Adipocyte (in vitro differentiated cells): ENCODE measurements at places on chromosomes 5 and 9.
A peak's percentile ranks its signal among the peaks of the same experiment; 100 is the strongest.

DNA sequence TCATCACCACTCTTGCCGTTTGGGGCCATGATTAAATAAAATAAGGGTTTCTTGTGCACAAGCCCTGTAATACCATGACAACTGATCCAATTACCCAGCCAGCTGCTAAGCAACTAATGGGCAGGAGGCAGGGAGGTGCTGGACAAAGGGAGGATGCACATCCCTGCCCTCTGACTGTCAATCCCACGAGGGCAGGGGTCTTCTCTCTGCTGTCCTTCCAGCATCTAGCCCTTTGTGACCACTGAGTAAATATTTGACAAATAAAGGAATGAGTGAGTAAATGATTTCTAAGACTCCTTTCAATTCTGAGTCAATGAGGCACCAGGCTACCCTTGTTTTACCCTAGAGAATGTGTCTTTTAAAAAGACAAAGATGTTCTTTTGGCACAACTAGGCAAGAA, 247.1 kb downstream of the SYK start:
- no peak for DNase-seq

- DNase-seq: no peak
These were observed 646.1 kb upstream of the SEMA6A start for GRCh38 chr5:117220730-117221129.

GRCh38 chr9:100099722-100100042, 639 bp downstream of the INVS start:
- no peak for DNase-seq

DNA sequence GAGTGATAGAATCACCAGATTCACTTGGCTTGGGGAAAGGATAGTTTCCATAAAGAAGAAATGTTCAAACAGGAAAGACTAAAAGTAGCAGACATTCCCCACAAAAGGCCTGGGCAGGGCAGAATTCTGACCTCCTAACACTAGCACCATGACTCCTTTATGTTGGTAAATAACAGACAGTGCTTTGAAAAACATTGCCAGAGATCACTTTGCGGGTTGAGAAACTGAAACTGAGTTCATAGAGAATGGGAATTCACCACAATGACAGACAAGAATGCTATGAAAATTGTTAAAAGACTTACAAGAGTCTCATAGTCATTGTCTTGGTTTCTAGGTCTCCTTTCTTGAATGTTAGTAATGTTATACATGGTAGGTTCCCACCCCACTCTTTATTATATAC, 172.5 kb upstream of the GLRA1 start:
- no peak for DNase-seq

DNA sequence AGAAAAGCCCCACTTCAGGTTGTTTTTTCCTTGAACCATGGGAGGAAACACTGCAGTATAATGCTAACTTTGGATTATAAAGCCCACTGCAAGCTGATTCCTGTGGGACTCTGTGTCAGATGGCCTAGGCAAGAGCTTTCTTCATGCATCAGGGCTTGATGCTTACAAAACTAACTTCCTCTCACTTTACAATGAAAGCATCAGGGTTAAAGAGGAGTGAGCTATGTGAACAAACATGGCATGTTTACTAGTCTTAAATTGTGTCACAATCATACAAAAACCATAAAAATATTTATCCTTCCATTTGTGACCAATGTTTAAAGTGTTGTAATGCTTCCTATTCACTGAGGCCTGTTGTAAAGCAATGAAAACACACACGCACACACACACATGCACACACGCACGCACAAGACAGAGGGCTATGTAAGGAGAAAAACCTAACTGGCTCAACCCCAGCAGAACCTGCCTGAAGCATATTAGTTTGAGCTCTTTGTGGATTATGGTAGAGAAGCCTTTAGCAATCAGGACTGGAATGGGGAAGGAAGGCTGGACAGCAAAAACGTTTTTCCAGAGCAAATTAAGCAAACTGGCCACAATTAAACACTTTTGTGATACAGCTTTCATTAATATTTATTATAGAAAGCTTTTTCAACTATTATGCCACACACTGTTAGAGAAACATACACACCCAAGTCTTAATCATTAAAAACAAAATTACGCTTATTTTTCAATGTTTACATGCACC, 122.2 kb downstream of the AUH start:
- peak; percentile 14 for DNase-seq

- DNase-seq: no peak
These were observed 67.1 kb upstream of the SSBP2 start for GRCh38 chr5:81817980-81818379.

DNA sequence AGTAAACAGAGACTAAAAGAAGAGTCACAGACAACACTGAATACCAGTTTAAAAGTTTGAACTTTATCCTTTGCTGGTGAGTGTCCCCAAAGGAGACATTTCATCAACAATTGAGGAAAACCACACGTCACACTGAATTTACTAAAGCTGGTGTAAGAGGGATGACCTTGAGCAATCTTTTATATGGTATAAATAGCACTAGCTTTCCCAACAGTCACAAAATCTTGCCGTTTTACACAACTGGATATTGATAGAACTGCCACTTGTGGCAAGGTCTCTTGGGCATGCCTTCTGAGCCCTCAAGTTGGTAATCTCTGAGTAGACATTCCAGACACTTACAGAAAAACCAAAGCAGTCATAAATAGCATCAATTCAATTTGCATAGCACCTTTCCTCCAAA, 311.5 kb upstream of the TARS1 start:
- peak; percentile 73 for DNase-seq

DNA sequence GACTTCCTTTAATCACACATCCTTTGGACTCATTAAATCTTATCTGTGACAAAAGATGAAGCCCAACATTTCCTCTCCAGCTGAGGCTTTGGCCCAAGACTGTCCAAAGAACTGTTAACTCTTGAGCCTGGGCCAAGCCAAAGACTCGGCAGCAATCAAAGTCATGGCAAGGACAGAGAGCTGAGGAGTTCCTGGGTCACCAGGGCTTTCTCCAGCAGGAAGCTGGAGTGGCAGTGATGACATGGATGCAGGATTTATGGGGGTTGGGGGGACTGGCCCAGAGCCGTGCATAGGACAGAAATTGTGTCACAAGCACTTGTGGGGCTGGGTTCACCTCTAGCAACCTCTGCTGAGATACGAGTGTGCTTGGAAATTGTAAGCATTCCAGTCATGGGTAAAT, 440.3 kb downstream of the PLK2 start:
- DNase-seq: no peak

DNA sequence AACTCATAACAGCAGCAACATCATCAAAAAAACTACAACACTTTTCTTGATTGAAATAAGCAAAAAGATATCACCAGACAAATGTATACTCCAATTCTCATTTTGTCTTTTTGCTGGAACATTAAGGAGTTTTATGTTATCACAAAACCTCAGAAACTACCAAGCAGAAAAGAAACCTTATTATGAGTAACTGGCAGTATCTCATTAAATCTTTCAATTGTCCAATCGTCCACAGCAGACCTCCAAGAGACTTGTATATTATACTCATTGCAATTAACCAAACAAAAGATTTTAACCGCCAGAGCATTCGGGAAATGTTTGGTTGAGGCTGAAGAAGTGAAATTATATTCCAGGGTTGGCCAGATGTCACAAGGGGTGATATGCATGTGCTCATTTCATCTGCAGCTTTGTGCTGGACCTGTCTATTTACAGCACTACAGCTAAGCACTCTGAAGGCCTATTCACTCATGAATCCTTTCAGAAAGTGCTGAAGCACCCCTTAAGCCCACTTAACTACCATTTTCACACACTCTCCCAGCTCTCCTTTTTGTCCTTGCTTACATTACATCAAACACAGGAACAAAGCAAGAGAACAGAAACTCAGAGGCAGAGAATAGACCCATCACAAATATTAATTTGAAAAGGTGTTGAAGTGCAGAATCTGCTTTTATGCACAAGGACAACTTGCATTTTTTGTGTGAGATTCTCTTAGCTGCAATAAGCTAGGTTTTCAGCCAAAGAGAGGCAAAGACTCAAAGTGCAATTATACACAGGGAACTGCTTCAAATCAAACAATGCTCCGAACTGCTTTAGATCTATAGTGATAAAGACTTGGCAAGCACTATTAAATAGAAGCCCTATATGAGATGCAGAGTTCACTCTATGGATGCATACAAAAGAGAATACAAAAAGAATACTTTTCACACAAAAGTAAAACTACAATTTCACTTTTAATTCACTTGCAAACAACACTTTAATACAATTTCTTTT, 150.4 kb upstream of the POU5F2 start:
- DNase-seq: peak; percentile 23

DNA sequence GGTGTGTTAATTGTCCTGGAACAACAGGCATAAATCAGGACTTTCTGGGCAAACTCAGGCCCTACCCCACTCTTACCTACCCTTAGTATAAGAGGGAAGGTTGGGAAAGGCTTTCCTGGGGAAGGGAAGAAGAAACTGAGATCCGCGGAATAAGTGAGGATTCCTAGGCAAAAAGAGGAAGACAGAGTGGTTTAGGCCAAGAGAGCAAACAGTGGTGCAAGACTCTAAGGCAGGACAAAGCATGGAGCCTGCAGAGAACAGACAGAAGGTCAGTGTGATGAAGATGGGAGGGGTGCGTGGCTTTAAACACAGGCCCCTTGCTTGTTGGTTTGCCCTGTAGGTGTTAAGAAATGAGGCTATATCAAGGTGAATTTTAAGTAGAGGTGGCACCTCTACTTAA, 69.4 kb downstream of the TMC1 start:
- no peak for DNase-seq

DNA sequence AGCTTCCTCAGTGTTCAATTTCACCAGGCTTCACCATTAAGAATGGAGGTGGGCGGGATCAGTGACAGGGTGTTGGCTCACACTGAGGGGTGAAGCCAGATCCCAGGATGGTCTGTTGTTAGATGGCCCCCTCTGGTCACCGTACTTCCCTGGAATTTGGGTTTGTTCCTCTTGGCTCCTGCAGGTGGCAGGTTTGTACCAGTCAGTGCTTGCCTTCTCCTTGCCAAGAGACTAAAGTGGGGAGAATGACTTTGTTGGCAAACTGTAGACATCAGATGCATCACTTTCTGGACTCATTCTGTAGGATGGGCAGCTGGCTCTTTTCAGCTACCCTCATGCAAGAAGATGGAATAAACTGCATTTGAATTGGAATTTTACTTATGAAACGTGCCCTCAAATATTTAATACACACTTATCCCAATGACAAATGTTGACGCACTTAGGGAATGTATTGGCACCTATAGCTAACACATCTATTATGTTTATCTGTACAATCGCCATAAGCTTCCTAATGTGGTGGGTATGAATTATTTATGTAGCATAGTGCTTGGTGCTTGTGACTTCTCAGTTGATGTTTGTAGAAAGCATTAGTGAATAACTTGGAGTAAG, 31.4 kb upstream of the ANKRD55 start:
- DNase-seq: peak; percentile 40

DNA sequence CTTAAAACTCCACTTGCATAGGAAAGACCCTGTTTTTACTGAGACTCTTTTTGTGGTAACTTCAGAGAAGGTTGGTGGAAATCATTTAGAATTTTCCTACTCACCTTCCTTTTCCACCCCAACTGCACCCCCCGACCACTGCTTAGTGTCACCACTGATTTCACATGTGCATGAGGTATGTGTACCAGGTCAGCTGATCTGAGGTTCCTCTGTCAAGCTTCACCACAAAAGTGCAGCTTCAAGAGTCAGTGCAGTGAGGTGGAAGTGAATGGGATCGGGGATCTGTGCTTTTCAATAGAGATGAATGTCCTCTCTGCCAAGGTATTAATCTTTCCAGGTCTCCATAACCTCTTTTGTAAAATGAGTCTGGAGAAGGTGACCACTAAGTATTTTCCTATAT, 260.5 kb upstream of the WWC1 start:
- DNase-seq: no peak

GRCh38 chr5:137320056-137321045, 178.8 kb downstream of the SPOCK1 start:
- peak; percentile 85 for DNase-seq

- DNase-seq: no peak
These were observed 207.2 kb upstream of the RFX3 start for GRCh38 chr9:3733039-3733408.

DNA sequence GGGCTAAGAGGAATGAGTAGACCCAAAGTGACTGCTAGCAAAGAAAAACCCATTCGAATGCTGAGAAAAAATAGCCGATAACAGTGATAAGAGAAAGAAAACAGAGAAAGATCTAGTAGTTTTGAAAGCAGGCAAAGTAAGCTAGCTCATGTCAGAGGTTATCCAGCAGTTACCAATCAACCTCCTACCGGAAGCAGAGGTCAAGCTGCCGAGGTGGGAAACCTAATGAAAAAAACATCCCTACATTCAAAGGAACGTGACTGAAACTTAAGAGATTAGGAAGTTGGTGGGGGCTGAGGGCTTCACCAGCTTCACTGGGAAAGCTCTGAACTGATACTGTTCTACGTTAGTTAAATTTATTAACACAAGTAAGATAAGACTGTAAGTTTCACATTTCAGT, 32.6 kb downstream of the SSBP2 start:
- DNase-seq: no peak

GRCh38 chr5:3220201-3220600, 375.4 kb upstream of the IRX1 start:
- no peak for DNase-seq

- DNase-seq: no peak
These were observed 300.0 kb downstream of the YTHDC2 start for GRCh38 chr5:113813466-113813865.

DNA sequence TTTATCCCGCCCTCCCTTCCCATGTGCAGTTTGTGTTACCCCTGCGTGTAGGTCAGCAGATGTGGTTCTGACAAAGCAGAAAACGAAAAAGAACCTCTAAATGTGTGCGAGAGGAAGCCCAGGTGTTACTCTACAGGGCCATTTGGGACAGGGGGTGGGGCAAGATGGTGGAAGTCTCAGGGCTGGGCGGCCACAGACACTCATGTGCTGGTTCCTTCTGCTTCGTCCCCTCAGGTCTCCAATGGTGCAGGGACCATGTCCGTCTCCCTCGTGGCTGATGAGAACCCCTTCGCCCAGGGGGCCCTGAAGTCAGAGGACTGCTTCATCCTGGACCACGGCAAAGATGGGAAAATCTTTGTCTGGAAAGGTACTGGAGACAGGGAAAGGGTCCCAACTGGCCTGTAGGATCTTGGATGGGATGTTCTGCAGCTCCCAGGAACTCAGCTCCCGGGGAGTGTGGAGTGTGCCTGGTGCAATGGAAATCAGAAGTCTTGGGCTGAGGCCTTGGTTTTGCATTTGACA, 49.0 kb downstream of the GSN start:
- no peak for DNase-seq

DNA sequence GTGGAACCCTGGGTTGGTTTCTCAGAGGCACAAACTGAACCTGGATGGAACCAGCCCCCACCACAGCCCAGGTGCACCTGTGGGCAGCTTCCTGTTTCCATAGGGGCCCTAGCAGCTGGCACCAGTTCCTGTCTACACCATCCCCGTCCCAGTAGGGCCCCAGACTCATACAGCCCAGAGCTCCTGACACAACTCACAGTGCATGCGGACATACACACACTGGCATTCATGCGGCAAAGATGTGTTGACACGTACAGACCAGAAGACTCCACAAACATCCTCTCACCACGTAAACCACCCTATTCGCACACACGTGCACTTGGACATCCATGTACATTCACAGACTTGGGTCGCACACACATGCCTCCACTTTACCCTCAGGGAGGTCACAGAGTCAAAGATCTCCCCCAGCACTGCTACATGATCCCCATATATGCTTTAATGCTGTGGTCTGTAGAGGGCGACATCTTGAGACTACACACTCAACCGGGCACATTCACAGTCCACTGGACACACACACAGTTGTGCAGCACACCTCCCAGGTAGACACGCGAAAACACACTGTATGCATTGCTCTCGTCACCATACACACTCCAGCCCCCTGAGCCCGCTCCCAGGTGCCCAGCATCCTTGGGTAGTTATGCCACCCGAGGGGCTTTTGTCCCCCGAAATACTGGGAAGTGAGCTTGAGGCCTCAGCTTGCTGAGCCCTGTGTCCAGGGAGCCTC, 22.4 kb downstream of the CXXC5 start:
- peak; percentile 47 for DNase-seq
